Kidney epithelial cell (primary cell): ENCODE measurements at places on chromosomes 5 and 9. TPM values are rescaled to one million over a fixed set of nuclear protein-coding genes. Genes with fewer than 3 reads are reported as not detected.
A peak's percentile ranks its signal among the peaks of the same experiment; 100 is the strongest.

DNA sequence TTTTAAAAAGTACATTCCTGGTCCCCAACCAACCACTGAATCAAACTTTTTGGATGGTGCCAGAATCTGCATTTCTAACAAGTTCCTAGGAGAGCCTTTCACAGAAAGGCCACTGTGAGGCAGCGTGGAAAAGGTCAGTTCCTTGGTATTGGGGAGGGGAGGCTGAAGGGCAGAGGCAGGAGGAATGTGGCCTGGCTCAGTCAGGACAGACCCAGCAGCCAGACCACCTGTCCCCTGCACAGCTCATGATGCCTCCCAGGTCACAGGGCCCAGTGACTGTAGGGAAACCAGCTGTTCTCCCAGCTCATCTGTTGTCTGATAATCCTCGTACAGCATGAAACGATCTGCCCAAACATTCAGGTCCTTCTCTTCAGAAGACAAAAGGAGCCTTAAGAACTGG, 132.9 kb downstream of the LHFPL2 start:
- DNase-seq, result no peak

GRCh38 chr5:159341906-159342310, 11.6 kb upstream of the IL12B start:
- DNase-seq, result peak; percentile 35

GRCh38 chr9:70795841-70796240, 325.6 kb downstream of the TRPM3 start:
- DNase-seq, result no peak

- no peak for DNase-seq
Observed at GRCh38 chr5:91339063-91339705, 43.9 kb downstream of the ARRDC3 start.

DNA sequence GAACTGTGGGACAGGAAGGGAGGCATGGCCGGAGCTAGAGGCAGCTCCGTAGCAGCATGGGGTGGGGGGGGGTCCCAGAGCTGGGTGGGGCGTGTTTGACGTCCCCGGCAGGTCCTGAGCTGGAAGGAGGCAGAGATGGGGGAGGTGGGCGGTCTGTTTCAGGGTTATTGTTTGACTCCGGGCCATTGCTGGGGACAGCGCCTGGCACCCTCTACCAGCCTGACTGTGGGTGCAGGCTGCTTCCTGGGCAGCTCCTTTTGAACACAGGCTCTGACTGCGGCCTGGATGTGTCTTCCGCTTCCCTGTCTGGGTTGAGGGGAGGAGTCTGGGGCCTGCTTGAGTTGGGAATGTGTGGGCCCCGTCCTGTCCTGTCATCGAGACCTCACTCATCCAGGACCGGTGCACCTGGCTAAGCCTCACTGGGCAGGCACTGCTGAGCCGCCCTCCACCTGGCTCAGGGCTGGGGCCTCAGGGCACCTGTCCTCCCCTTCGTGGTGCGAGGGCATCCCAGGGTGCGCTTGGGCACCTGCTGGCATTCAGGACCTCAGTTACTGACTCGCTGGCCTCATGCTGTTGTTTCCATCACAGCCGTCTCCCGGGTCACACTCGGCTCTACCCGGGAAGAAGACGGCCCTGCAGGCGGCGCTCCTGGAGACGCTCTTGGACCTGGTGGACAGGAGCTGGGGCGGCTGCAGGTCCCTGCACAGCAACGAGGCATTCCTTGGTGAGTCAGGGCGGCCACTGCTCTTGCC, 26.5 kb downstream of the CEP72 start:
- no peak for DNase-seq

GRCh38 chr9:132066057-132066456, 13.6 kb downstream of the MED27 start:
- DNase-seq, result no peak

- peak; percentile 57 for DNase-seq
Observed at GRCh38 chr5:91189480-91190313, 193.4 kb downstream of the ARRDC3 start.

GRCh38 chr5:138458384-138458783, 6.9 kb upstream of the EGR1 start:
- DNase-seq, result no peak

DNA sequence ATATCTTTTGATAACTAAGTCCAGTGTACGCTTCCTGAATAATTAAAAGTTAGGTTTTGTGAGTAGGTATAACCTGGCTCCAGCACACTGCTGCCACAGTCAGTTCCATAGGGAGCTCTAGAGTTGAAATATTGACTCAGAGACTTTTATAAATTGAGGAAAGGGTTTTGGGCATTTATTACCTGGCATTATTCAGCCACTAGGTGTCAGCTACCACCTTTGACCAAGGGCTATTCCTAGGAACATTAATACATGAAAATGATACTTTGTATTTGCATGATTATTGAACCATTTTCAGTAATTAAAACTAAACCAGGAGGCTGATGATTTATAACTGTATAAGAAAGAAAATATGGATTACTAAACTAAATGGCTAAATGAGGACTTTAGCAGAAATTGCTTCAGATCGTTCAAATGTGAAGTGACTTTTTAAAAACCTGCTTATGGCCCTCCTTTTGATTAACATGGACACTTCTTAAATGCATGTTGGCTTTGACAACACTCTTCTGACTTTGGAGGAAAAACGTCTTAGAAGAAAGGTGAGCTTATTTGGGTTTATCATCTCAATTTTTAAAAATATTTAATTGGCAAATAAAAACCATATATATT, 83.0 kb downstream of the SMC2 start:
- DNase-seq, result no peak

GRCh38 chr5:53891159-53891558, 330.7 kb downstream of the NDUFS4 start:
- no peak for DNase-seq

DNA sequence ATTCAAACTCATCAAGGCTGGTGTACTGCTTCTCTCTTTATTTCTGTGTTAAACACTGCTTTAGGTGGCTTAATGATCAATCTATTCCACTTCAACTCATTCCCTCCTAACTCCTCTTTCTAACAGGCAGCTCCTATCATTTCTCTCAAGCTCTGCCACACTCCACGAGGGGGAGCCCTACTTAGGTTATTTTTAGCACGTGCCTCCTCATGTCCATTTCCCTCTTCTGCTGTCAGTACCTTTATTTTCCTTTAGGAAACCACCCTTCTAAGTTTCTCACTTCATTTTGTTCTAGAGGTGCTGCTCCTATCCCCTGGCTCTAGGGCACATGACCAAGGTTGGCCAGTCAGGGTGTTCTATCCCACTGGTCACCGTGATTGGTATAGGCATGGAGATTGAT, 6.7 kb upstream of the BRINP1 start:
- DNase-seq, result no peak

DNA sequence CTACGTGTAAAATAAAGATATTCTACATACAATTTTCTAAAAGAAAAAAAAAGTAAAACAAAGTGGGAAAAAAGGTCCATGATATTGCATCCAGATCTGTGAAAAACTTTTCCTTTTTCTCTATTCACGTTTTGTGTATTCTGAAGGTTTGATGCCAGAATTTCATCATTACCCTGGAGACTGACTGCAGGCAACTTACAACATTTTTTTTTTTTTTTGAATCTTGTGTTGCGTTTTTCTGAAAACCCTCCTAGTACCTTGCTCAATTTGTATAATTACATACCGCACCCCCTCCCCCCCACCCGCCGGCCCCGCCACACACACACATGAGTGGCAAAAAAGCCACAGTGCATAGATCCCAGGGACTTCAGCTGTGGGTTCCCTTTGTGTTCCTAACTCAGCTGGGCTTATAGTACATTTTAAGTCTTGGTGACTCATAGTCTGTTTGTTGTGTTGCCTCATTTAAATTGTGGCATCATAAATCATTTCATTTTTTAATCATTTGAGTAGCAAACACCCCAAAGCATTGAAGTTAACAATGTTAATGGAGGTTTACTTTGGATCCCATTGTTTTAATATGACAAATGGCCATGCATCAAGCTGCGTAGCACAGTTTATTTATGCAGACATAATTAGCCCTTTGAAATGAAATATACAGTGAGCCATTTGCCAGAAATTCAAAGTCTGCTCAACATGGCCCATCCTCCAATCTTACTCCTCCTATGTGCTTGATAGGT, 36.0 kb downstream of the PRDM6 start:
- no peak for DNase-seq

GRCh38 chr9:34374905-34375552, 1.7 kb downstream of the MYORG start:
- DNase-seq, result no peak

DNA sequence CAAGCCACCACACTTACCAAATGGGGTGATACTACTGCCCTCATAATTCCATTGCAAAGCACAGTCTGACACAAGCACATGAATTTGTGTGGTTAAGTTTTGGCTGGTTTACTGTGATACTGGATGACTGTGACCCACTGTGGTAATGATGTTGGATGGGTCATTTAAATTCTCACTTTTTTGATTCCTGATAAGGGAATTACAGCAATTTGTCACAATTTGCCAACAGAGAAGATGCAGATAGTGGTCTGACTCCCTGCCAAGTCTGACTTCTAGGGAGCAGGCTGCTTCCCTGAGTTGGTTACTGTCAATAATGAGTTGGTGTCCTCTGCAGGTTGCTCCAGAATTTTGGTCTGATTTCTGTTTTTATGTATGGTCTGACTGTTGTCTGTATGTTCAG, 731.9 kb downstream of the MTRR start:
- DNase-seq, result no peak

BAAT gene
- total RNA-seq, result not detected in 2 replicates

PCDHA11 gene
- total RNA-seq, result 0.48 and 1.2 TPM in 2 replicates

PPP2R2B gene
- total RNA-seq, result 0.62 and 1.2 TPM in 2 replicates

RFESD gene
- 0.21 and 0.41 TPM in 2 replicates for total RNA-seq

TMEM232 gene
- total RNA-seq, result 3.7 and 10.9 TPM in 2 replicates

SOHLH1 gene
- not detected in 2 replicates for total RNA-seq

BTNL8 gene
- total RNA-seq, result not detected in 2 replicates

IL4 gene
- not detected in 2 replicates for total RNA-seq

SOX30 gene
- 0.08 TPM in 1 of 2 replicates, not detected in the other for total RNA-seq
